ENCODE measurements at places on chromosomes 5 and 9.
A peak's percentile ranks its signal among the peaks of the same experiment; 100 is the strongest.

DNA sequence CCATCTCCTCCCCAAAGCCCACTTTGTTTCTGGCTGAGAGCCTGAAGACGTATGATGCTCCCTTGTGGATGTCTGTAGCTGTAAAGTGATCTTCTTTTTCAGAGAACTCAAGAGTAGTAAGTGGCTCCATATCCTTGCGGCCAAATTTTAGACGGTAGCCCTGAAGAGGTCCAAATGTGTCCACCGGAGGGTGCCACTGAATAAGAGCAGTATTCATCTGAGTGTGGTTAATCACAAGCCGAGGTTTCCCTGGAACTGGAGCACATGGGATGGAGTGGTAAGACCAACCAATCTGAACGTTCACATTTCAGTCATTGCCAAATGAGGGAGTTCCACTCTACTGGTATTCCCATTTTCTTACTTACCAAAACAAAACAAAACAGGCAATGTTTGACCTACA is 686.5 kb upstream of the DMAC1 start:
- DNase-seq, result peak; percentile 58

GRCh38 chr9:6942406-6942805 is 184.6 kb downstream of the KDM4C start:
- DNase-seq, result no peak

GRCh38 chr9:114759512-114760341 is 46.1 kb downstream of the TNFSF15 start:
- DNase-seq, result no peak

DNA sequence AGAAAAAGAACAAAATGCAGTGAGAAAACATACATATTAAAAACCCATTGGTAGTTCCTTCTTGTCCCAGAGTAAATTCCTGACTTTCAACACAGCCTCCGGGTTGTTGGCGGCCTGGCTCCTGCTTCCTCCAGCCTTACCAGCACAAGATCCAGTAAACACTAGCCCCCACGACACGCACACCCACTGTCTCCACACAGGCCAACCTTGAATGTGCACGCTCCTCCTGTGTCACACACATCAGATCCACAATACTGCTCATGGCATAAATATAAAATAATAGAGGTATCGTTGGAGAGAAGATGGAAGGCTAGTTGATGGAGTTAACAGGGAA is 2.5 kb upstream of the SLC31A2 start:
- no peak for DNase-seq
